ENCODE measurements at places on chromosomes 16 and 17.

- DNase-seq, result no peak
These were observed 2.0 kb downstream of the LHX1 start for GRCh38 chr17:36939052-36939801.

DNA sequence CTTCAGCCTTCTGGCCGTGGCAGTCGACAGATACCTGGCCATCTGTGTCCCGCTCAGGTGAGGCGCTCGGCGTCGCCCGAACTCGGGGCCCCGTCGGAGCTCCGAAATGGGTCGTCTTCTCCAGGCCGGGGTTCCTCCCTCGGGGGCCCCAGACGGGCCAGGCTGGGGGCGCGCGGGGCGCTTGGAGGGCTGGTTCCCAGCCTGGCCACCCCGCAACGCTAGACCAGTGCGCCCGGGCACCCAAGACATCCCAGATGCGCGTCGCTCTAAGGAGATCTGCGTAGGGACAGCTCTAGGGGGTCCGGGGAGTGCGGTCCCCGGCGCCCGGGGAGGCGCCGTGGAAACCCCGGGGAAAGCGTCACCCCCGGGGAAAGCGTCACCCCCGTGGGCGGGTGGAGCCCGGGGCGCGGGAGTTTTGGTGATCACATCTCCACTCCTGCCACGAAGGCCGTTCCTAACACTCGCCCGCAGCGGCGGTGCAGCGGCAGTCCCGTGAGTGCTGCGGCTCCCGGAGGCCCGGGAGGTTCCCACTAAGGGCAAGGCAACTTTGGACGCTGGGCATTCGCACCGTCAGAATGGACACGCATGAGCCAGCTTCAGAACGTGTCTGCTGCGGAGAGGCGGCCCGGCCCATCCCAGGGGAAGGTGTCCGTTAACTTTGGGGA lies 729 bp downstream of the ADORA2B start:
- DNase-seq, result peak; percentile 14

DNA sequence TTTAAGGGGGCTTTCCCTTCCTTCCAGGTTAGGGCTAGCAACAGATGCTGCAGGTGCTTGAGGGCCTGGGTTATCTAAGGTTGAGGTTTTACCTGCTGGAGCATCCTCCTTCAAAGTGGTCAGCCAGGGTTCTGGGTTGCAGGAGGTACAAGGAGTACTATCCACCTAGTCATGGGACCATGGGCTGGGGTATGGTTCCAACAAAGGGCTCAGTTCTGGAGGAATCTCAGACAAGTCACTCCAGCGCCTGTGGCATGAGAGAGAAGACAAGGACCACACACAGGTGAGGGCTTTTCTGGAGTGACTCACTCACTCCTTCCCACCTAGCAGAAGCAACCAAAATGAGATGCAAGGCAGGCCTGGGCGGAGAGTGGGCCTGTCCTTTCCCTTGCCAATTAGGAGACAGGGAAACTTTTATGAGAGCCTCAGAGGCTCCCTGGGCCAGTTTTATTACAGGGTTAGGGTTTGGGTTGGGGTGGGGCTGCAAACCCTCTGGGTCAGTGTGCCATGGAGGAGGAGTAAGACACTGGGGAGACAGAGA lies 2.2 kb downstream of the MYO19 start:
- no peak for DNase-seq

- no peak for DNase-seq
These were observed 886.3 kb upstream of the RBFOX1 start for GRCh38 chr16:6446370-6446769.

DNA sequence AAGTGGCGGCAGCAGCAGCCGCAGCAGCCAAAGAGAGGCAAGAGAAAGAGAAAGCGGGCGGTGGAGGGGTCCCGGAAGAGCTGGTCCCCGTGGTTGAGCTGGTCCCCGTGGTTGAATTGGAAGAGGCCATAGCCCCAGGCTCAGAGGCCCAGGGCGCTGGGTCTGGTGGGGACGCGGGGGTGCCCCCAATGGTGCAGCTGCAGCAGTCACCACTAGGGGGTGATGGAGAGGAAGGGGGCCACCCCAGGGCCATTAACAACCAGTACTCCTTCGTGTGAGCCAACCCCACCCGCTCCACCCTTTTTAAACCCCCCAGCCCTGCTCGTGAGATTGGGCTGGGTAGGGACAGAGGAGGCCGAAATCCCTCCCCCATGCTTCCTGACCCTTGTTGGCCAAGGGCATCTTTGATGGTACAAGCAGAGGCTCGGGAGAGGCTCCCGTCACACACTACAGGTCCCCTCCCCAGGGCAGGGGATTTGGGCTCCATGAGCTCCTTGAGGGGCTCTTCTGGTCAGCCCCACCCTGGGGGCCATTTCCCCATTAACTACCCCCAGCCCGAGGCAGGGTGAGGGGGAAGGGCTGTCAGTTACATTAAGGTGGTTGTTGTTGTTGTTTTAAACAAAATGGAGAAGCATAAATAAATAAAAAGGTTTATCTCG lies 4.6 kb upstream of the ATP2A1 start:
- peak; percentile 58 for DNase-seq

DNA sequence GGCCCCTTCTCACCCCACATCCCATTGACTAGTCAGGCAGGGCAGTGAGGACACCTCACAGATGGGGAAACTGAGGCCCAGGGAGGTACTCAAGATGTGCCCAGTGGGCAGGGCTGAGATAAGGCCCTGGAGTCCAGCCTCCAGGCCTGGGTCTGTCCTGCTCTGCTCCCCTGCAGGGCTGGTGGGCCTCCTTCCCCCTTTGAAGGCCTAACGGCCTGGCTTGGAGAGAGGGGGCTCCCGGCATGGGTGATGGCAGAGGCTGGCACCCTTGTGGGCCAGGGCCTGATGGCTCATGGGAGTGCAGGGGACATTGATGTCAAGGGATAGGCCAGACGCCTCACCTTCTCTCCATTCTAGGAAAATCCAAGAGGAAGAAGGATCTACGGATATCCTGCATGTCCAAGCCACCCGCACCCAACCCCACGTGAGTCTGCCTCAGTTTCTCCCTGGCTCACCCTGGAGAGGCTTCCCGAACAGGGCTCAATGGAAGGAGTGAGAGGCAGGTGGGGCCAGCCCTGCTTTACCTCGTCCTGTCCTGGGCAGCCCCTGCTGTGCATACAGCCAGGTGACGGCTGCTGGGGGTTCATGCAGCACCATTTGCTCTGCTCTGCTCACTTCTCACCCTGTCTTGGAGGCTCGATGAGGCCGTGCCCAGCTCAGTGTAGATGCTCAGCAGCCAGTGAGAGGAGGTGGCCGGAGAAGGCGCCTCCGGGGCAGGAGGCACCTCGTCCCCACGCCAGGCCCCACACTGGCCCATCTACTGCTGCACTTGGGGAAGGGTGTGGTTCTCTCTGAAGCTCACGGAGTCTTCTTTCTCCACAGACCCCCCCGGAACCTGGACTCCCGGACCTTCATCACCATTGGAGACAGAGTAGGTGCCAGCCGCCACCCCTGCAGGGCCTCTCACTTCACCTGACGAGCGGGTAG lies 13.8 kb downstream of the MAP2K3 start:
- DNase-seq, result no peak

DNA sequence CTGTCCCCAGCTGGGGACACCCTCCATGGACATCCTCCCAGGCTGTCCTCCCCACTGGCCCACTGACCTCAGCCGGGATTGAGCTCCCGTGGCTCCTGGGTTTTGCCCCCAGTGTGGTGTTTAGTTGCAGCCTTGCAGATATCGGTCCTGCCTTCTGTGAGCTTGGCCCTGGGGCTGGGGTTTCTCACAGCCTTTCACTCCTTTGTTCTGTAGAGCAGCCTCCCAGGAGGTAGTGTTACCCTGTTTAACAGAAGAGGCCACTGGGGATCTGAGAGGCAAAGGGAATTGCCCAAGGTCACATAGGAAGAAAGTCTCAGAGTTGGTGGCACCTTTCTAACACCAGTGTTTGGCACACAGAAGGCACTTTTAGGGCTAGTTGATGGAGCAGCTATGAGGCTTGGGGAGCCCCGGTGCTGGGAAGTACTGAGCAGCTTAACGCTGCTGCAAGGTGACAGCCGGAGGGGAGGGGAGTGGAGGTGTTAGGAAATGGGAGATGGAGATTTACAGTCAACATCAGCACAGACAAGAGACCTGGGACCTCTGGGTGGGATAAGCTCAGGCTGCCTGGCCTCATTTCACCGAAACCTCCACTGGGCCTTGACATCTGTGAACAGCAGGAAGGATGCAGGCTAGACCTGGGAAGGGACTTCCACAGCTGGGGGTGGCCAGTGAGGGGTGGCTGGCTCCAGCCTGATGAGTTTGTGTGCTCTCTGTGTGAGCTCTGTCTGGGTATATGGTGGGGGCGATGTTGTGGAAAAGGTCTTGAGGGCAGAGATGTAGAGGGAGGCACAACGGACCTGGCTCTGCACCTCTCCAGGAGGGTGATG lies 26.1 kb downstream of the CACNA1G start:
- DNase-seq, result no peak

GRCh38 chr16:68401871-68402747 lies 46.2 kb downstream of the SMPD3 start:
- DNase-seq, result peak; percentile 37

GRCh38 chr17:47776330-47777197 lies 43.5 kb downstream of the TBX21 start:
- DNase-seq, result peak; percentile 40

GRCh38 chr17:47615766-47616424 lies 33.8 kb upstream of the KPNB1 start:
- DNase-seq, result no peak

DNA sequence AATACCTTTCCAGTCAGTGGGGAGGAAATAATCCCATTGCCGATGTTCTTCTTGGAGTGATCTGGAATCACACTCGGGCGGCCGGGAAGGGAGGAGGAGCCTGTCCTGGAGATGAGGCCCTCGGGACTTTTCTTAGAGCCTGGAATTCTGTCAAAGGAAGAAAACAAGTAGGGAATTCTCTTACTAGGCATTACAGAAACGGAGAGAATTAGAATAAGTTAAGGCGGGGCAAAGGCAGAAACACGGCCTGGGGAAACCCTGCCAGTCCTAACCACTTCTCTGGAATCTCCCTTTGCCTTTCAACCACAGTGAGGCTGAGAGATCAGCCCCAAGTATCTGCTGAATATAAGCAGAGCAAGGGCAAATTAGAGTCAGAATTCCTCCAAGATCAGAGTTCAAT lies 27.8 kb downstream of the USP36 start:
- no peak for DNase-seq

DNA sequence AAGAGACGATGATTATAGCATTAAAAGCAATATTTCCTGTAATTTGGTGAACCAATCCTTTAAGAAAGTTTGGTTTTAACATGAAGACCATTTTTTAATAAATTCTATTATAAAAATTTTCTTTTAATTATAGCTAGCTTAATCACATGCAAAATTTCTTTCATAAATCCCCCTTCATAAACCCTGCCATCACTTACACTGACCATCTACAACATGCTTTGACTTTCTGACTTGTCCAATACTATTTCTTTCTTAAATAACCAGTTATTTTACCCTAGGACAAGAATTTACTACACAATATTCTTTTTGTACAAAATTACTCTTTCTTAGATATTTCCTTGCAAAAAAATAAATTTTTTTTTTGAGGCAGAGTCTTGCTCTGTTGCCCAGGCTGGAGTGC lies 1334.8 kb downstream of the CDH11 start:
- no peak for DNase-seq

DNA sequence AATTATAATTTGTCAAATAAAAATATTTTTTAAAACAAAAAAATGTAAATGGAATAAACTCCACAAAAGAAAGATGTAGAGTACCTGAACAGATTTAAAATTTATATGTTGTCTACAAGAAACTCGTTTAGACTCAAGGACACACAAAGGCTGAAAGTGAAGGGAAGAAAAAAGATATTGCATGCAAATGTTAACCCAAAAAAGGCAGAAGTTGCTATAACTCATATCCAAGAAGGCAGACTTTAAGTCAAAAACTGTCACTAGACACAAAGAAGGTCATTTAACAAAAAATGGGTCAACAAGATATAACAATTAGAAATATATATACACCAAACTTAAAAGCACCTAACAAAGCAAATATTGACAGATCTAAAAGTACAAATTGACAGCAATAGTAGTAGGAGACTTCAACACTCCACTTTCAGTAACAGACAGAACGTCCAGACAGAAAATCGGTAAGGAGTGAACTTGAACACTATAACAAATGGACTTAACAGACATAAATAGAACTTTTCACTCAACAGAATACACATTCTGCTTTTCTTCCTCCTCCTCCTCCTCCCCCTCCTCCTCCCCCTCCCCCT lies 40.8 kb upstream of the MYLK3 start:
- no peak for DNase-seq

DNA sequence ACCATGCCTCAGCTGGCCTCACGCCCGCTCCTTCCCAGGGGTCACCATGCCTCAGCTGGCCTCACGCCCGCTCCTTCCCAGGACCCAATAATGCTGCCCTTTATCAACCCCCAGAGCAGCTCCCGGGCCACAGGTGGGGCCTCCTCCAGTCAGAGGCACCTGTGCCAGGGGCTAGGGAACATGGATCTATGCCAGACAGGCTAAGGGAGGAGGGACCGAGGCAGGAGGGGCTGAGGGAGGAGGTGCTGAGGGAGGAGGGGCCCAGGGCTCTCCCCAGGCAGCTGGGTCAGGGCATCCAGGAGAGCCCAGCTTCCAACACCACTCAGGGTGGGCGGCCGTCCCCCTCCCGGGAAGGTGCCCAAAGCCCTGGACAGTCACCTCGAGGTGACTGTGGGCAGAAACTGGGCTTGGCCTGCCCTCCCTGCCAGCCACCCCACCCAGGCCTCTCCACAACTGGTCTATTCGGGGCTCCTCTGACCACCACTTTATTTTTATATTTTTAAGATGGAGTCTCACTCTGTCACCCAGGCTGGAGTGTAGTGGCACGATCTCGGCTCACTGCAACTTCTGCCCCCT lies 19.4 kb downstream of the UTS2R start:
- DNase-seq, result no peak

DNA sequence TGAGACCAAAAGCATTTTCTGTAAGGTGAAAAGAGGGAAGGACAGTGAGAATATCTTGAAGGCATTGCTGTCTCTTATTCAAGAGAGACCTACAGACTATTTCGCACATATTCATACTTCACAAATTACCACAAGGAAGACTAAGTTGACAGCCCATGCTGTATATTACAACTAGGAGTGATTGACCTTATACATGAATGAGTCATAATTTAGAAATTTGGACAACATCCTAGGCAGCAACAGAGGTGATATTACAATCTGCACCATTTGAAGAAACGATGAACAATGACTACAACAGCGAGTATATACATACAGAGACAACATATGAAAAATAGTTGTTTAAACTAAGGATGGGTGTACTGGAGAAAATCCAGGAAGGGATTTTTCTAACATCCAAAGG lies 971.7 kb downstream of the CDH11 start:
- no peak for DNase-seq

DNA sequence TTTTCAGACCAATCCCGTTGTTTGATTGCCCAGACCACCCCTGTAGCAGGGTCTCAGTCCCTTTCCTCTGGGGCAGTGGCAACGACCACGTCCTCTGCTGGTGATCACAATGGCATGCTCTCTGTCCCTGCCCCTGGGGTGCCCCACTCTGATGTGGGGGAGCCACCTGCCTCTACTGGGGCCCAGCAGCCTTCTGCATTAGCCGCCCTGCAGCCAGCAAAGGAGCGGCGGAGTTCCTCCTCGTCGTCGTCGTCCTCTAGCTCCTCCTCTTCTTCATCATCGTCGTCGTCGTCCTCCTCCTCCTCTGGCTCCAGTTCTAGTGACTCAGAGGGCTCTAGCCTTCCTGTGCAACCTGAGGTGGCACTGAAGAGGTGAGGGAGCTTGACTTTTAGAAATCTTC lies 9.2 kb downstream of the ELOB start:
- DNase-seq, result no peak

GRCh38 chr16:29678691-29679267 lies at the start of gene QPRT:
TSS of gene QPRT (plus strand) at chr16:29679180. CDS start at chr16:29679198, 18 bp downstream.
- DNase-seq, result no peak

Measured in stimulated activated CD4-positive, alpha-beta T cell treated with anti-CD3 and anti-CD28 coated beads, Interleukin-1b, Interleukin-23, amount 100 ng/mL, for 48 hours (primary cell).